ENCODE measurements at places on chromosomes 1 and 21. TPM values are rescaled to one million over a fixed set of nuclear protein-coding genes. Genes with fewer than 3 reads are reported as not detected.

The PPFIA4 gene
- 14.5 TPM for total RNA-seq

The HAX1 gene
- 108 TPM for total RNA-seq

The C21orf91 gene
- 9.1 TPM for total RNA-seq

The RAB25 gene
- total RNA-seq: not detected

The C8A gene
- total RNA-seq: not detected

The MPC2 gene
- 20.9 TPM for total RNA-seq

The NKAIN1 gene
- 0.24 TPM for total RNA-seq

The LCE3D gene
- not detected for total RNA-seq

The SPOCD1 gene
- 51.1 TPM for total RNA-seq

The GREM2 gene
- 4.3 TPM for total RNA-seq

The TRIM17 gene
- total RNA-seq: 0.49 TPM
